Fibroblast of the aortic adventitia (primary cell): ENCODE measurements at places on chromosomes 16 and 17.
A peak's percentile ranks its signal among the peaks of the same experiment; 100 is the strongest.

DNA sequence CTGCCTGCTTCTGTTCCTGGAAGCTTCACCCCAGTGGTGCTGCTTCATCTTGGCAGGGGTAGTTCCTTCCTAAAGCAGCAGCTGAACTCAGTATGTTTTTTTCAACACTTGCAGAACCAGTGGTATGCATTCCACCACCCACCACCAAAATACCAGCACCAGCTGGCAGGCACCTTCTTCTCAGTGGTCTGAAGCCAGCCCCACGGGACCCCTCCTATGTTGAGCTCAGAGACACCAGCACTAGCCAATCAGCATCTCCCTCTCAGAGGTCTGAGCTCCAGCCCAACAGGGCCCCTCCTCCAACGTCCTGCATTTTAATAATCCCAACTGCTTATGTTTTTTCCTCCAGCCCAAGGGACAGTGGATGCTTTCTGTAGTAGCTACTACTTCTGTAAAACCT is 299.6 kb upstream of the CCL2 start:
- DNase-seq = no peak

DNA sequence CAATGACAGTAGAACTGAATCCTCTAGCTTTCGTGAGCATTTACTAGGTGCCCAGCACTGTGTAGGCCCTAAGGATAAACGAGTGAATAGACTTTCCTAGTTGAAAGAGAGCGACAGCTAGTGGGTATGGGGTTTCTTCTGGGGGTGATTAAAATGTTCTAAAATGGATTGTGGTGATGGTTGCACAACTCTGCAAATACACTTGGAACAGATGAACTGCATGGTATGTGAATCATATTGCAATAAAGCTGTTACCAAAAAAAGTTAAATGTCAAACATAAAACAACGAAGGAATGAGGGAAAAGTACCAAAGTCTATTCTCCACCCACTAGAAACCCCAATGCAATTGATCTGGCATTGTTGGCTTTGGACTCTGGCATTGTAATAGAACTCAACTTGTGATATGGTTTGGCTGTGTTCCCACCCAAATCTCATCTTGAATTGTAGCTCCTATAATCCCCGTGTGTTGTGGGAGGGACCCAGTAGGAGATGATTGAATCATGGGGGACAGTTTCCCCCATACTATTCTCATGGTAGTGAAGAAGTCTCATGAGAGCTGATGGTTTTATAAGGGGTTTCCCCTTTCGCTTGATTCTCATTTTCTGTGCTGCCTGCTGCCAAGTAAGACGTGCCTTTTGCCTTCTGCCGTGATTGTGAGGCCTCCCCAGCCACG is 70.5 kb downstream of the MARF1 start:
- DNase-seq = peak; percentile 94

GRCh38 chr16:53224951-53225533 is 170.3 kb downstream of the CHD9 start:
- no peak for DNase-seq

GRCh38 chr17:3622977-3623594 is 13.0 kb downstream of the SHPK start:
- DNase-seq = no peak

GRCh38 chr16:78879011-78879410 is 721.5 kb downstream of the MAF start:
- DNase-seq = no peak
